ENCODE measurements at places on chromosomes 4 and X. TPM values are rescaled to one million over a fixed set of nuclear protein-coding genes. Genes with fewer than 3 reads are reported as not detected.
A peak's percentile ranks its signal among the peaks of the same experiment; 100 is the strongest.

DNA sequence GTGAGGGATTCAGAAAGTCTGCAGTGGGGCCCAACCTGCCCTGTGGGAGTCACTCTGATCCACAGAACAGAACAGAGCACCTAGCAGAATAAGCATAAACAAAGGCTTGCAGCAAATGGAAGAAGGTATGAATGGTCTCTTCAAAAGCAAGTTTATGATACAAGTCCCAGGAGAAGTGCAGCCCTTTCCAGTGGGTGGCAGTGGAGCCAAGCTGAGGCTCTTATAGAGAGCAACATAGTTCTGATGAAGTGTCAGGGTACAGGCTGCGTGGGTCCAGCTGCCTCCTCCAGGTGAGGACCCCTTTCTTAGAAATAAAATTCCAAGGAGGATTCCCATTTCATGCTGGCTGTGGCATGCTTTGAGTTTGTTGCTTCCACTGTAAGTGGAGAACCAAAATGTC is 88.8 kb upstream of the PAK3 start:
- no peak for DNase-seq

GRCh38 chr4:1109898-1110506 is 3.4 kb downstream of the RNF212 start:
- DNase-seq, result no peak

DNA sequence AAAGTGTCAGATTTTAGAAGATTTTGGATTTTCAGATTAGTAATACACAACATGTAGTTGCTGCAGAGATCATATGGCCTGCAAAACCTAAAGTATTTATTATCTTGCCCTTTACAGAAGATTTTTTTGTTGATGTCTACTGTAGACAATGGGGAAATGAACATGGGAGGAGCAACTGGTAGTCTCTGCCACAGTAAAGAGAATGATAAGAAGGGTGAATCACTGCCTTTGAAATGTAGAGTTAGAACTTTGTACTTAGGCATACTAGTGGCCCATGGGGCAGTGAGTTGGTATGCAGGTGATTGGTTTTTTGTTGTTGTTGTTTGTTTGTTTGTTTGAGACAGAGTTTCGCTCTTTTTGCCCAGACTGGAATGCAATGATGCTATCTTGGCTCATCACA is 50.1 kb downstream of the GAB1 start:
- no peak for DNase-seq

- no peak for DNase-seq
Measured at GRCh38 chr4:95107004-95107403, 349.2 kb downstream of the BMPR1B start.

DNA sequence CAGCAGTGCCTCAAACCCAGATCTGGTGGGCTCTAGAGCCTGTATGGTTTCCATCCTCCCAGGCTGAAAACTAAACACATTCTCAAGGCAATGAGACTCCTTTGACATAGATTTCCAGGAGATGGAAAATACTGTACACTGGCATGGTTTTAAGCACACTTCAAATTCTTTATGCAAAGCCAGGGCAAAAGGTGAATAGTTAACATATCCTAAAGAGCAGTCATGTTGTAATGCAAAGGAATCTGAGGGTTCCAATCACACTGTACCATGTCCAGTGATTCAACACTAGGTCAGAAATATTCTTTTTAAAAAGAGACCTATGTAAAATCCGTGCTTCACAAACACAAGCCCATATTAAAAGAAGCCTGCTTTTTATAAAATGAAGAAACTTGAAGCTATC is 195.3 kb downstream of the QDPR start:
- DNase-seq, result no peak

DNA sequence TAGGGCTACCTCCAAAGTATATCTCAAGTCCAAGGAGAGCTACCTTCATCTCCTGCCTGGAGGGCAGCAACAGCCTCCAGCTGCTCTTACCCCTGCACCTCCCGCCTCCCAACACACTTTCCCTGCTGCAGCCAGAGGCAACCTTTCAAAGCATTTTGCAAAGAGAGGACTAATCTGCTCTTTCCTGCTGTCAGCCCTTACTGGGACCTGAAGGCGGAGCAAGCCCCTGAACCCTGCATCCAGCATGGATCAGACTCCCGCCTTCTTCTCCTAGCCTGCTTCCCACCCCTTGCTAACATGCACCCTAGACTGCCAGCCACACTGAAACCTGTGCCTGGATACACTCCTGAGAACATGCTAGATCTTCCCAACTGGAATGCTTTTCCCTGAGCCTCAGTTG is 37.7 kb upstream of the VMA21 start:
- DNase-seq, result no peak

DNA sequence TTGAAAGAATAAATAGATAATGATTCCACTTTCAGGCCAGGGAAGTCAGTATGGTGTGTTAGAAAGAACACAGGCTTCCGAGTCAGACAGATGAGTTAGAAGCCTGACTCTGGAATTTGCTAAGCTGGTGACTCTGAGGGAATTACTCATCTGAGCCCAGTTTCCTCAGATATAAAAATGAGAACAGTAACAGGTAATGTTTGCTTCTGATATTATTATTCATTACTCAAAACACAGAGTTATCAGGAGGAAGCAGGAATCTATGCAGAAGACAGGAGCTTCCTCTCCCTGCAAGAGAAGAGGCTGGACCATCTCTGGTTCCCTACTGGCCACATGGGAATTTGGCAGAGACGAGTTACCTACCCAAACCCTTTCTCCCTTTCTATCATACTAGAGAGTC is 163.1 kb downstream of the EVC2 start:
- DNase-seq, result no peak

GRCh38 chr4:5772528-5773270 is 61.7 kb downstream of the EVC start:
- no peak for DNase-seq

- DNase-seq, result no peak
Measured at GRCh38 chr4:29861307-29861706, 858.9 kb upstream of the PCDH7 start.

DNA sequence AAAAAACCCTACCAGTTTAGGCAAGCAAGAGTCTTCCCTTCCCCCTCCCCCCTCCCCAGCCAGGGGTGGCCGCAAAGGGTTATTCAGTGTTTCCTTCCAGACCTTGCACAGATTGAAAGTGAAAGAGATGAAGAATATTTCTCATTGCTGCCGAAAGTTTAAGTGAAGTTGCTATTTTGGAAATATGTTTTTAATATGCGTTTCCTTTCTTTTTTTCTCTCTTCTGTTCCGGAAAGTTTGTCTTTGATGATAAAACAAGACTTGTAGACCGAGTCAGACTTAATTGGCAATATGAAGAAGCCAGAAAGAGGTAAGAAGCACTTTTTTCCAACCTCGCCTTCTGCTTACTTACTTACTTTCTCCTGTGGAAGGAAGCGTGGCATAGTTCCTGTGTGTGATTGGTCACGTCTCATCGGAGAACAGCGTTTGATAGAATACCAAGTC is 58.5 kb upstream of the CLCN4 start:
- DNase-seq, result peak; percentile 46

DNA sequence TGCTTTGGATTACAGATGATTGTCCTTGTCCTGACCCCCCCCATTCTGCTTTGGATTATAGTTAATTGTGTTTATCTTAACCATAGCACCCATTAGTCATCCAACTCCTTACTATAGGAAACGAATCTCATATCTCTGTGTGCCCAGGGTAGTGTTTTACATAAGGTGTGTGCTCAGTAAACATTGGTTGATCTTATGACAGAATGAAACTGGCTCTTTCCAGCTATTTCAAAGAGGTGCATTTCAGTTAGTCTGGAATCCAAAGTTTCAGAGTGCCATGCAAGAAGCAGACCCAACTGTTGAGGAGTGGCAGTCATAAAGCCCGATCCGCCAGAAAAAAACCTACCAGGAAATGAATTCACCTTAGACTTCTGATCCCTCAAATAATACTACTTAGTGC is 14.7 kb downstream of the TRIM2 start:
- DNase-seq, result no peak

DNA sequence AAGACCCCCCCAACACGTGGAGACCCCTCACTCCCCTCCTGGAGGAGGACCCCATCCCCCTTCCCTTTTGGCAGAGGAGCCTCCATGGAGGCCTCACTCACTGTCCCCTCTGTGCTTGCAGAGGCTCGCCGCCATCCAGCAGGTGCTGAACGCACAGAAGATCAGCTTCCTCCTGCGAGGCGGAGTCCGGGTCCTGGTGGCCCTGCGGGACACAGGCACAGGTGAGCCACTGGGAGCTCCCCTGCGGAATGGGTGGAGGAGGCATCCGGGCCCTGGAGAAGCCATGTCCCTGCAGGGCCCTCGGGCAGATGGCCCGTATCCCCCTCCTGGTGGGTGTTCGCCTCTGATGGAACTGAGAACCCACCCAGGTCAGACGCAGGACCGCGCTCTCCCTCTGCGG is 206.5 kb downstream of the AFAP1 start:
- no peak for DNase-seq

DNA sequence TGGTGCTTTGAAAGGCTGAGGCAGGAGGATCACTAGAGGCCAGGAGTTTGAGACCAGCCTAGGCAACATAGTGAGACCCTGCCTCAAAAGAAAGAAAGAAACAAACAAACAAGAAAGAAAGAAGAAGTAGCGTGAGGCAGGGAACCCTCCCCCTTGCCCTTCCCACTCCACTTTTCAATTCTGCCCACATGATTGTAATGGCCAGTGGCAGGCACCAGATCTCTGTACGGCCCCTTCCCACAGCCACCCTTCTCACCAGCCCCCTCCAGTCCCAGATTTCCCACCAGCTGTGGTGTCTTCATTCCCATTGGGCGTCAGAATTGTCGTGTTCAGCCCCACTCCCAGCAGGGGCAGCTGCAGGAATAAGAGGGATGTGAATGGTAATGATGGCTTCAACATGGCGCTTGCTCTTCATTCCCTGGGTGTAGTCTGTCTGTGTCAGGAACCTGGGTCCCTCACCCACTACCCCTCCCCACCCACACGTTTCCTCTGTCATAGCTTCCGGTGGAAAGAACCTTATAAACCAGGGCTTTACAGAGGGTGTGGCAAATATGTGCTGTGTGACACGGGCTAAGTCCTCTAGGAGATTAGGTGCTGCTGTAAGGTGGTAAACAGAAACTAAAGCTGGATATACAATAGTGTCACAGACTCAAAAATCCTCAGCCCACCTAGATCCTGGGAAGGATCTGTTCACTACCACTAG is at the start of gene IL2RG:
Gene IL2RG (minus strand): TSS at position 437 of the 703 bp plus-strand sequence. CDS start 38 bp downstream, at position 399.
- peak; percentile 89 for DNase-seq

The FAM47E gene
- not detected for polyA plus RNA-seq

The BRS3 gene
- not detected for polyA plus RNA-seq

The HMX1 gene
- polyA plus RNA-seq, result not detected

The MAGEC2 gene
- not detected for polyA plus RNA-seq

The HS3ST1 gene
- not detected for polyA plus RNA-seq

The RTL3 gene
- polyA plus RNA-seq, result not detected

The HERC5 gene
- 14.4 TPM for polyA plus RNA-seq

The ARHGEF38 gene
- not detected for polyA plus RNA-seq

The PROM1 gene
- polyA plus RNA-seq, result not detected

Data from CD4-positive, alpha-beta memory T cell (primary cell).